ENCODE measurements at places on chromosomes 3 and 15.

DNA sequence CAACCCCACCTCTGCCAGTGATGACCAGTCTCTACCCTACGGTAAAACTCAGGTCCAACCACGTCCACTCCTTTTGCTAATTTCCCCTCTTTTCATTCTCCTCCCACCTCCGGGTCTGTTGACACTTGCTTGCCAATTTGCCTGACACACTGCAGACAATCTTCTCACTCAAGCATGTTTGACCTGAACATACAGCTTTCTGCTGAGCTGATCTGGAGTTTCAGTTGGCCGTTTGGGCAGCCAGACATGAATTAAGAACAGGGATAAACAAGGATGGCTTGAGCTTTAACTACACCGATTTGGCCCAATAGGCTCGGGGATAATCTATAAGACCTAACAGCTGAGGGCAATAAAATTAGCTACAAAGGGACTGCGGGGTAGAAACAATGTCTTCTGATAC is 758.6 kb upstream of the CFAP20DC start:
- DNase-seq: no peak

GRCh38 chr3:76400141-76400540 is 614.8 kb upstream of the ZNF717 start:
- DNase-seq: no peak

DNA sequence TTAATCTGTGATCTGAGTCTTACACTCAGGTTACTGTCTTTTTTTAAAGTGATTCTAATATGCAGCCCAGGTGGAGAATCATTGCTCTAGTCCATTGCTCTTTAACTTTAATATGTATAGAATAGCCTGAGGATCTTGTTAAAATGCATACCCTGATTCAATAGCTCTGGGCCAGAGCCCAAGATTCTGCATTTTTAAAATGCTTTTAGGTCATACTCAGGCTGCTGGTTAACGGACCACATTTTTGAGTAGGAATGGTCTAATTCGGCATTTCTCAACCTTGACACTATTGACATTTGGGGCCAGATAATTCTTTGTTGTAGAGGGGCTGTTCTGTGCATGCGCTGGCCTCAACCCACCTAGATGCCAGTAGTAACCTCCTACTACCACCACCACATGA is 20.9 kb upstream of the FSTL1 start:
- no peak for DNase-seq

DNA sequence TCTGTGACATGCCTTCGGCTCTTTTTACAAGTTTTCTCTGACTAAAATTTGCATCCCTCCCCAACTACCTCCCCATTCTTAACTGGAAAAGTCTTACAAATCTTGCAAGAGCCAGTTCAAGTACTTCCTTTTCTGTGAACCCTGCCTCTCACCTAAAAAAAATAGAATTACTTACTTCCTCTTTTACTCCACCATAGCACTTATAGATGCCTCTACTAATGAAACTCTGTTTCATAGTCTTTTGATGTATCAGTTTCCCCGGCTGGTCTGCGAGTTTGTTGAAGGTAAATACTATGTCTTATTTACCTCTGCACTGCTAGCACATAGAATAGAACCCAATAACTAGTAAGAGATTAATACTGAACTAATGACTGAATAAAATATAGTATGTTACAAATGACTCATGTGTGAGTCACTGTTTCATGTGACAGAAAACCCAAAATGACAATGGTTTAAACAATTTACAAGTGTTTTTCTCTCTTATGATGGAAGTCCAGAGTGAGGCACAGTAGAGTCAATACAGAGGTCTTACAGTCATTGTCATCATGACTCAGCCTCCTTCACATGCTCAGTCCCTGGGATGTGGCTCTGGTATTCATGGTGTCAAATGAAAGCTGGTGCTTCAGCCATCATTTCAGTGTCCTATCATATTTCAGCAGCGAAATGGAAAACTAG is 393.5 kb downstream of the RSL24D1 start:
- DNase-seq: no peak

DNA sequence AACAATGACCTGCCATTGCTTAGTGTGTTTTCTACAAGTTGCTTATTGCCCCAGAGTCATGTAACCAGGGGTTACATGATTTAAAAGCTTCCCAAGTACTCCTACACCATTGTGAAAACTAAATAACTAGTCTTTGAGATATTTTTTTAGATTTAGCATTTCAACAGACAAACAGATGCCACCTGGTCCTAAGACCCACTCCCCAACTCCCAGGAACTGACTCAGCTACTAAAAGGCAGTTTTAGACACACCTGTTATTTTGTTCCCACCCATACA is 28.1 kb upstream of the KBTBD12 start:
- no peak for DNase-seq

GRCh38 chr3:104032283-104032682 is 1334.4 kb upstream of the ALCAM start:
- no peak for DNase-seq

- no peak for DNase-seq
Measured at GRCh38 chr3:48194446-48195071, 6.3 kb upstream of the CDC25A start.

DNA sequence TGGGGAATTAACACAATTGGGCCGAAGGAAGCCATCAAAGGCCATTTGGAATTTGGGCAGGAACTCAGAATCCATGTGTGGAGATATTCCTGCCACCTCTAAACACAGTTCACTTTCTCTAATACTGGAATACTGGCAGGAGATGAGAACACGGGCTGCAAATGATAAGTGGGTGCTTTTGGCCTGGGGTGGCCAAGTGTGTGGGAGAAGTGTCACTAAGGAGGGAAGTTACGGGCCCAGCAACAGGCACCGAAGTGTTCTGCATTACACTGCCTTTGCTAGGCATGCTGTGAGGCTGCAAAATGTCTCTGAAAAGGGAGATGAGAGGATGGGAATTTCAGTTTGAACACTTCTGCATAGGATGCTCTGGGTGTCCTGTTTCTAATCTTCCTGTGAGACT is 89.4 kb upstream of the FEZF2 start:
- no peak for DNase-seq

DNA sequence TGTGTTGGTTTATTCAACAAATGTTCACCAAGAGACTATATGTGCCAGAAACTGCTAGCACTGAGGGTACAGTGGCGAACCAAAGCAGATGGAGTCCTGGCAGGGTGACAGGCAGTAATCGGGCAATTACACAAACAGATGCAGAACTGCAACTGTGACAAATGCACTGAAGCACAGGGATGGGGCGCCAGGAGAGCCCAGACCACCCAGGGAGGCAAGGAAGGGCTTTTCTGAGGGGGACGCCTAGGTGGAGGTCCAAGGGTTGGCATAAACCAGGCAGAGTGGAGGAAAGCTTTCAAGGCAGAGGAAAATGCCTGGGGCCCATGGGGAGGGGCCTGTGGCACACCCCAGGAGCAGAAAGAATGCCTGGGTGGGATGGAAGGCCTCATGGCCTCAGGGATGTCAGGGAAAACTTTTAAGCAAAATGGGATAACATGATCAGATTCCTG is 5.5 kb downstream of the DIS3L start:
- DNase-seq: no peak

DNA sequence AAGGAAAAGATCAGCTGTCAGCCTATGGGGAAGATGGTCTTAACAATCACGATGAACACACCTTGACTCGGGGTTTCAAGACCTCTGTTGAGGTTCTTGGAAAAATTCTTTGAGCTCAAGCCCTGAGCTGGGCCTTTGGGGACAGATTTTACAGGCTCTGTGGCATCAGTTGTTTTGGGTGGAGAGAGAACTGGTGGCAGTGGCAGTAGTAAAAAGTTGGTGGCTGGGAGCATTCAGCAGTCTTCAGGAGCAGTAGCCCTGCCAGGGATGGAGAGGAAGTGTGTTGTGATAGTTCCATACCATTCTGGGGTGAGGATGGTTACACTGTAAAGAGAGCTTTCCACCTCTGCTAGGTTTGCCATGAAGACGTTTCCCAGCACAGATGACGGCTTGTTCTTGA is 4.9 kb upstream of the KY start:
- DNase-seq: no peak

DNA sequence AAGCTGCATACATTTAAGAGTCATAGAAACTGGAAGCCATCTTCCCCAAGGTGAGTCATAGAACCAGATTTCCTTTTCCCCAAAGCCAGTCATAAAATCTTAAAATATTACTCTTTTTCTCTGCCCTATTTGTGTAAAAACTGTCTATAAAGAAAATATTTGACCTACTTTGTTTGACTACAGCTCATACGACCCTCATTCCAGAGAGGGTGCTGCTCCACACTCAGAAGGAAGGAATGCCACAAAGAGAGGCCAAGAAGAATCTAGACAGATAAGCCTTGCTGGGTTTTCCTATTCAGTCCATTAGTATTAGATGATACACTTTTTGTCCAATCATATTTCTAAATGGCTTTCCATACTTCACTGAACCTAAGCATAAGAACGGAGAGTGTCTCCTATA is 671.6 kb upstream of the SGO1 start:
- no peak for DNase-seq

DNA sequence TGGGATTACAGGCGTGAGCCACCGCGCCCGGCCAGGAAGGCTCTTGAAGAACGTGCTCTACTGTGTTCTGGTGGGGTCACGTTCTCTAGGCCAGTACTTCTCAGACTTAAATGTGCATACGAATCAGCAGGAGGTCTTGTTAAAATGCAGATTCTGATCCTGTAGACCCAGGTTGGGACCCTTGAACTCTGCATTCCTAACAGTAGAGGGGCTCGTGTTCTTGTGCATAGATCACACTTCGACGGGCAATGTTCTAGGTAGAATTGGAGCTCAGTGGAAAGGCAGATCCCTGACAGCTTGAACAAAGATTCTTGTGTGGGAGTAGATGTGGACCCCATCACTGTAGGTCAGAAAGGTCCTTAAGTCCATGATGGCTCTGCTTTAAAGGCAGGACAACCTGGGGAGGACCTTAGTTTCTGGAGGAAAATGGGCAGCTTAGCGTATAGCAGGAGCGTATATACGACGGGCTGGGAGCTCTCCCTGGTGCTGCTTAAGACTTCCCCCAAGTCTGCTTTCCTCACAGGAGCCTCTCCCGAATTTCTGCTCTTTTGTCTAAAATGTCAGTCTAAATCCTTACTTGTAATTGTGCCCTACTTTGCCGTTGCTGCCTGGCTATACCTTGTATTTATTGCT is 16.9 kb upstream of the FAM81A start:
- DNase-seq: no peak

DNA sequence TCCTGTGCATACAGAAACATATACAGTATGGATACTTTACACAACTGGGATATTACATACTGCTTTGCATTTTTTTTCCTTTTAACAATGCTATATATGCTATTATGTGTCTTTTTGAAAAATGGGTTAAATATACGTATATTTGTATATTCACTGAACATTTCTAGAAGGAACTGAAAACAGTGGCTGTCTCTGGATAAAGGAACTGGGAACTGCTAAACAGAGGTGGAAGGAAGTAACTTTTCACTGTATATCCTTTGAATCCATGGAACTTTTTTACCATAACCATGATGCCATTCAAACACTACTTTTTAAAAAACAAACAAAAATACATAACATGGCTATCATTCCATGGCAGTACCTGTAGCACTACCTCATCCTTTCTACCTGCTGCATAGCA is 1.8 kb downstream of the MTFMT start:
- DNase-seq: no peak

- DNase-seq: no peak
Measured at GRCh38 chr3:8607234-8608040, 37.2 kb downstream of the SSUH2 start.

- DNase-seq: peak; percentile 62
Measured at GRCh38 chr15:75452364-75452864, 924 bp upstream of the SIN3A start.

DNA sequence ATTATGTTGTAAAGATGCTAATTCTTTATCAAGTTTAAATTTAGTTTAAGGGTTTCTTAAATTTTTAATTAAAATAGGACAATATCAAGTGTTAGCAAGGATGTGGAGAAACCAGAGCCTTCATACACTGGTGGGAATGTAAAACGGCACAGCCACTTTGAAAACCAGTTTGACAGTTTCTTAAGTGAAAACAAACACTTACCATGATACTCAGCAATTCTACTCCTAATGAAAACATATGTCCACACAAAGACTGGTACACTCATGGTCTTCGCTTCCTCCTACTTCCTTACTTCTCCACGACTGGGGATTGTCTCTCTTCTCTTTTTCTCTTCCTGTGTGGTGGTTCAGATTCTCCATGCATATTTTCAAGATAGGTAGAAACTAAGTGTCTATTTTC is 9.2 kb downstream of the SKIC8 start:
- DNase-seq: no peak

DNA sequence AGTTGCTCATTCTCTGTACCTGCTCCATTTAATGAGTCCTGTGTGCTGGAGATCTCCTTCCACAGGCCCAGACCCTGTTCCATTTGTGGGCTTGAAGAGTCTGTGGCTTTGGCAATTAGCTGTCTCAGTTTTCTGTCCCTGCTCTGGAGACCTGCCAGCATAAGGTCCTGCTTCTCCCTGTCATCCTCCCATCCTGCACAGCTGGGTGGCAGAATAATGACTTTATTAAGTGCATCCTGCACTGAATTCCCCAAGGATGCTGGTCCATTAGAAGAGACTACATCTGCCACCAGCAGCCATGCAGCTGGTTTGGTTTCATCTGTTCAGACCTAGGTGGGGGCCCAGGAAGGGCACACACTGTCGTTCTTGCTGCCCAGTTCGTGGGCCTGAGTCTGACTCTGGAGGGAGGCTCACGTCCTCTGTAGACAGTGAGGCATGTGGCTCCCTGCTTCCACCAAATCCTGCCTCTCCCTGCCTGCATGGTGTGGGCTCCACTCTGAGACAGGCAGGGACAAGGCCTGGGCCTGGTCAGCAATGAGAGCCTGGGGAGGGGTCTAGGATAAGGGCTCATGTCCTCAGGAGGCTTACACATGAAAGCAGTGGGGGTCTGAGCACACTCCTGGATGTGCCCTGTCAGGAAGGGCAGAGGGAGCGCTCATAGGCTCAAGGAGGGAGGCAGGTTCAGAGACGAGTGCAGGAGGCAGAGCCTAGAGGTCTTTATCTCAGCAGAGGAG is 78.4 kb upstream of the PRR23E start:
- no peak for DNase-seq

DNA sequence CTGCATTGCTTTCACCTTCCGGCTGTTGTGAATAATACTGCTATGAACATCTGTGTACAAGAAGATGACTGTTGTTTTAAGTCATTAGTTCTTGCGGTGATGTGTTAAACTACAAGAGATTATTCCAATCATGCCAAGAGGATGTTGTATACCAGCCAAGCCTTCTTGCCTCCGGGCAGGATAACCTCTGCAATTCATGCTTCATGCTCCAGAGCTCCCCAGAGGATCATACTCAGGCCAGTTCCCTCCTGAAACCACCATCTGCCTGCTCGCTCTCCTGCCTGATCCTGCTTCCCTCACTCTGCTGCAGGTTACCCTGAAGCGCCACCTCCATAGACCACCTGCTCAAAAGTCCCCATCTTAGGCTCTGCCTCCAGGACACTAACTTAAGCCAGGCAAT is 187.1 kb upstream of the PROK2 start:
- no peak for DNase-seq

GRCh38 chr3:37491343-37491742 is 317.0 kb upstream of the LRRFIP2 start:
- no peak for DNase-seq

DNA sequence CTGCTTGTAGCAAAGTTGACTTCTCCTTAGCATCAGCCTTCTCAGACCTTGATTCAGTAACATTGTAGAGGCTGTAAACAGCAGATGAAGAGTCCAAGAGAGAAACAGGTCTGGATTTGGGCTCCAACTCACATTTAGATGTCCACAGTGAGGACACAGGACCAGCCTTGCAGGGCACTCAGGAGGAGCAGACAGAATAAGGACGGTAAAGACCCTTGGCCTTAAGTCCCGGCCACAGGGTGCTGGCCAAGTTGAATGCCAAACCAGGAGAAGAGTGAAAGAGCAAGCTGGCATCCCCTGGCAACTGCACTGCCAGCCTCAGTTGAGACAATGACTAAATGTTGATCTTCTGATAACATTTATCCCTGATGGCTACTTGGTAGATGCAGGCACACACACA is 136.3 kb downstream of the LRRK1 start:
- DNase-seq: no peak
